ENCODE measurements at places on chromosomes 1 and 21. TPM values are rescaled to one million over a fixed set of nuclear protein-coding genes. Genes with fewer than 3 reads are reported as not detected.

Gene GPX7
- total RNA-seq = 22.8 TPM

Gene FABP3
- total RNA-seq = not detected

Gene TDRD5
- not detected for total RNA-seq

Gene LACTBL1
- not detected for total RNA-seq

Gene RIMKLA
- total RNA-seq = 0.44 TPM

Gene TSPEAR
- not detected for total RNA-seq

Gene CRP
- not detected for total RNA-seq

Gene TGFBR3
- 13.0 TPM for total RNA-seq

Gene CGN
- total RNA-seq = 0.30 TPM

Gene PADI2
- 0.23 TPM for total RNA-seq

Gene RAB25
- total RNA-seq = not detected

DNA sequence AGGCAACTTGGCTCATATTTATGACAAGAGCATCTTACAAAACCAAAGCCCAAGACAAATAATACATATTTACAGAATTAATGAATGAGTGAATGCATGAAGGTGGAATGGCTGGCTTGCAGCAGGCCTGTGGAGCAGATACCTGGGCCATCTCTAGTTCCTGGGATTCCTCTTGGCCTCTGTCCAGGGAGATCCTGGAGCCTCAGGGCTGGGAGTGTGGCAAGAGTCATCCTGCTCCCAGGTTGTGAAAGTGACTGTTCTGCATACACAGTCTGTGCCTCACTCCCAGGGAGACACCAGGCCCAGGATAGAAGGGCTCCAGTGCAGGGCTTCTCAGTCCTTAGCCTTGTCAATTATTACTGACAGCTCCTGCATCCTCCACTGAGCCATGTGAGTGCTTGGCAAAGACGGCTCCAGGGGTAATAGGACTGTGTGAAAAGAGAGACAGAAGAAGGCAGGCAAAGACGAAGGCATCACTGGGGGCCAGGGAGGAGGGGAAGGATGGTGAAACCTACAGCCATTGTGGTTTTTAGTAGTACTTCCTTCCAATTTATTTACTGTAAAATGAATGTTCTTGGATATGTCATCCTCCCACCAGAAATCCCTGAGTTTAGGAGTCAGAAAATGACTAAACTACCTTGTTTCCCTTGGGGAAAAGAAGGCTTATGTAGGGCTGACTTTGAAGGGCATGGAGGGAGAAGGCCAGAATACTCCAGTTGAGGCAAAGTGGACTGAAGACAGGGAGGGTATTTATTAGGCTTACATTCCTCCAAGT lies 14.3 kb upstream of the KPRP start:
- no peak for DNase-seq
- no peaks in the 10 kb centered on the region for H3K36me3 ChIP-seq
- H3K27me3 ChIP-seq = peaks cover 22% of the 10 kb centered on the region
- H3K27ac ChIP-seq = no peak overlapping the region
- H3K4me1 ChIP-seq = no peaks in the 10 kb centered on the region
- no peak overlapping the region for H3K4me3 ChIP-seq

- H3K4me3 ChIP-seq = no peak overlapping the region
- no peak for DNase-seq
- H3K27me3 ChIP-seq = no peaks in the 10 kb centered on the region
- peaks cover 28% of the 10 kb centered on the region for H3K36me3 ChIP-seq
- peaks cover 44% of the 10 kb centered on the region for H3K4me1 ChIP-seq
Observed at GRCh38 chr1:167602840-167603239, 27.2 kb upstream of the RCSD1 start.

GRCh38 chr1:8463144-8463927 lies 145.4 kb downstream of the SLC45A1 start:
- peak overlapping the region; percentile 54 for H3K27ac ChIP-seq
- H3K36me3 ChIP-seq = peaks cover 12% of the 10 kb centered on the region
- DNase-seq = no peak
- no peaks in the 10 kb centered on the region for H3K27me3 ChIP-seq
- no peak overlapping the region for H3K4me3 ChIP-seq

GRCh38 chr1:97507863-97508262 lies 413.0 kb downstream of the DPYD start:
- DNase-seq = no peak
- peaks cover 5% of the 10 kb centered on the region for H3K36me3 ChIP-seq
- no peak overlapping the region for H3K4me3 ChIP-seq
- no peaks in the 10 kb centered on the region for H3K4me1 ChIP-seq
- H3K27ac ChIP-seq = no peak overlapping the region
- no peaks in the 10 kb centered on the region for H3K27me3 ChIP-seq

DNA sequence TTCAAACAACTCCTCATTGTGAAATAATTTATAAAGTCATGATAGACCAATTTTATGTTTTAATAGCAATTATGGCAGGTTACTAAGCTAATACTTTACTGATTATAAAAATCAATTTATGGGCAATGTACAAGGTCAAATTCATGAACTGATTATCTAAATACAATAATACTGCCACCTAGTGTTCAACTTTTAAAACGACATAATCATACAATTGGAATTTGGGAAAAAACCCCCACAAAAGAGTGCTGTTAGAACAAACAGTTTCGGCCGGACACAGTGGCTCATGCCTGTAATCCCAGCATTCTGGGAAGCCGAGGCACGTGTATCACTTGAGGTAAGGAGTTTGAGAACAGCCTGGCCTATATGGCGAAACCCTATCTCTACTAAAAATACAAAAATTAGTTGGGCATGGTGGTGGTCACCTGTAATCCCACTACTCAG lies 14.0 kb downstream of the GTF2B start:
- no peaks in the 10 kb centered on the region for H3K27me3 ChIP-seq
- H3K36me3 ChIP-seq = peaks cover 12% of the 10 kb centered on the region
- DNase-seq = no peak
- peaks cover 23% of the 10 kb centered on the region for H3K4me1 ChIP-seq
- H3K27ac ChIP-seq = no peak overlapping the region

GRCh38 chr1:3491291-3492246 lies 37.1 kb downstream of the ARHGEF16 start:
- DNase-seq = peak; percentile 82
- H3K36me3 ChIP-seq = no peaks in the 10 kb centered on the region
- no peaks in the 10 kb centered on the region for H3K27me3 ChIP-seq

DNA sequence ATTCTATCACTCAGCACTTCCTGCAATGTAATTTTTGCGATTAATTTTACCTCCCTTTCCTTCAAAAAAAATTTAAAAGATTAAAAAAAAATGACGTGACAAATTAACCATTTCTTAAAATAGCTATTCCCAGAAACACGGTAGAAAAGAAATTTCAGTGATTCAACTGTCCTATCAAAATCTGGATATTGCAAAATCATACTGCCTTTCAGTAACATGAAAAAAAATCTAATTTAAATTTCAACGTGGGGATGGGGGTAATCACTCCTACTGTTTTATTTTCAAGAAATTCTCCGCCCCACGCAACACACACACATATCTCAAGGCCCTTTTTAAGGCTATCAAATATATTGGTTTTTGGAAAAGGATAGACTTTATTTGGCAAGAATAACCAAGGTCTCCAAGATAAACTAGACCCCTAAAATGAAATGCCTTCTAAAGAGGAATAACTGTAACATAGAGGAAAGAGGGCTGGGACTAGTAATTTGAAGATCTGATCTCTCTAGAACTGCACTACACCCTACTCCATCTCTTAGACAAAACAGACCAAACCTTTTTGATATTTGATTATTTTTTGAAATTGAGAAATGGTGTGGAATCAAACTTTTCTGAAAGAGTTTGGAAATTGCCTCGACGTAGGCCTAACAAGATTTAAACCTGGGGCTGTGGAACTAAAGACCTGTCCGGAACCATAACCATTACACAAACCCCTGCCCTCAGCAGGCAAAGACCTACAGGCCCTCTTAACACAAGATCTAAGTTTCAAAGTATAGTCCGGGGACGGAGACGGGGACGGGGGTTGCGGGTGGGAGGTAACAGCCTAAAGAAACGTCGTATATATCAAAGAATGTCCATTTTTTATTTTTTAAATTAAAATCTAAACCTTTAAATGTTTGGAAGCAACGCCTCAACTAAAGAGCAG lies 941 bp downstream of the ARNT start:
- peaks cover 34% of the 10 kb centered on the region for H3K4me1 ChIP-seq
- H3K27me3 ChIP-seq = no peaks in the 10 kb centered on the region
- DNase-seq = peak; percentile 20

- H3K4me3 ChIP-seq = no peak overlapping the region
- peaks cover 24% of the 10 kb centered on the region for H3K27me3 ChIP-seq
- H3K4me1 ChIP-seq = no peaks in the 10 kb centered on the region
Observed at GRCh38 chr1:152348447-152348846, 11.4 kb downstream of the FLG2 start.

DNA sequence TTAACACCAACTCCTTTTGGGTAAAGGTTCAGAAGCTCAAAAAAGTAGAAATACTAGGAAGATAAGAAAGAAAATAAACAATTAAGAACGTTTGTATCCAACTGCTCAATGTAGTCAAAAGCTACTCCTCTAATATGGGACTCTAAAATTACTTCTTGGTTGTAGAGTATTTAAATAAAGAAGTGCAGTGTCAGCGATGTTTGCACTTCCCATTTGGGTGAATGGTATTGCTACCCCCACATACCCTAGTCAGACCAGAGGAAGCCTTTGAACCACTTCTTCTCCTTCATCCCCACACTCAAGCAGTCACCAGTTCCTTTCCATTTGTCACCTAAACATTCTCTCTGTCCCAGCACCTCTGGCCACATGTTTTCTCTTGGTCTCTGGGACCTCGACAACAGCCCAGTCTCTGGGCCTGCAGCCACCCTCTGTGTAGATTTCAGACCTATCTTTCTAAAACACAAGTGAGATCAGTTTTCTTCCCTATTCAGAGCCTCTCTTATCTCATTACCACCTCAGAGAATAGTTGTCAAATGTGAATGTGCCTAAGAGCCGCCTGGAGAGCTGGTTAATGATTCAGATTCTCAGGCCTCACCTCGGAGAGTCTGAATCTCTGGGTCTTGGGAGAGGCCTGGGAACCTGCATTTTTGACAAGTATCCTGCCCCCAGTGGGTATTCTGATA lies 109.8 kb downstream of the OMA1 start:
- DNase-seq = no peak
- no peak overlapping the region for H3K27ac ChIP-seq
- H3K27me3 ChIP-seq = no peaks in the 10 kb centered on the region

- peaks cover 10% of the 10 kb centered on the region for H3K36me3 ChIP-seq
- H3K4me1 ChIP-seq = peaks cover 13% of the 10 kb centered on the region
- no peaks in the 10 kb centered on the region for H3K27me3 ChIP-seq
- no peak overlapping the region for H3K27ac ChIP-seq
- H3K4me3 ChIP-seq = no peak overlapping the region
- DNase-seq = no peak
Observed at GRCh38 chr1:183567584-183567983, 22.7 kb downstream of the NCF2 start.

DNA sequence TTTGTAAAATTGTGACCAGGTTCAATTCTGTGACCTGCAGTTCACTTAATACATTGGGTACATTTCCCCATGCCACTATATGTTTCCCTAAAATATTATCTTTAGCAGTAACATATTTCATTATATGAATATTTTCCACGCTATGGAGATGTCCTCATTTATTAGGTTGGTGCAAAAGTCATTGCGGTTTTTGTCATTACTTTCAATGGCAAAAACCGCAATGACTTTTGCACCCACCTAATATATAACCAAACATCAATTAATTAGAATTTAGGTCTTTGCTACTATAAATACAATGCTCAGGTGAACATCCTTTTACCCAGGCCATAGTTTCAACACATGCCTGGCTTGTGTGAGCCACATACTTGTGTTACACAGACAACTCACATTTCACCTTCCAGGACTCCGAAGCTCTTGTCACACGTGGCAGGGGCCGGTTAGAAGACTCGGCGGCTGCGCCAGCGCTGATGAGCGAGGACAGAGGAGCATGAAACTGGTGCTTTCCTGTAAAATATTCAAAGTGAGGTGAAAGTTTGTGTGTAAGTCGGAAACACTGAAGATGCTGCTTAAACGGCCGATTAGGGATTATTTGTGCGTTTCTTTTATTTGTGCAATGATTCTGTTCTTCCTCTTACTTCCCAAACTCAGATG lies 215.5 kb downstream of the KIF26B start:
- no peaks in the 10 kb centered on the region for H3K36me3 ChIP-seq
- H3K27ac ChIP-seq = no peak overlapping the region
- no peaks in the 10 kb centered on the region for H3K4me1 ChIP-seq
- H3K27me3 ChIP-seq = no peaks in the 10 kb centered on the region
- DNase-seq = no peak

GRCh38 chr1:9143250-9143649 lies 14.3 kb upstream of the GPR157 start:
- H3K27ac ChIP-seq = no peak overlapping the region
- H3K4me1 ChIP-seq = peaks cover 15% of the 10 kb centered on the region
- no peak for DNase-seq
- no peak overlapping the region for H3K4me3 ChIP-seq
- peaks cover 4% of the 10 kb centered on the region for H3K27me3 ChIP-seq

DNA sequence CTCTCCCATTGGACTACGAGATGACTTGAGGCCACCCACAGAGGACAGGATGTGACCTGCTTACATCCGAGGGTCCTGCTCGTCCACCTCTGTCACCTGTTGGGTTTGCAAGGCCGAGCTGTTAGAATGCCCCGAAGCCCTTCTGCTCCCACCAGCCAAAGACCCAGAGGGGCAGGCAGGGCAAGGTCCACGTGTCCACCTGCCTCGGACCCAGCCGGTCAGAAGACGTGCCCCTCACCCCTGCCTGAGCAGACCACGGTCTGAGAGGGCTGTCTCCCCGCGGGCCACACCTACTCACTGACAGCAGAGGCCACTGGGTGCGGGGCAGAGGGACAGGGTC lies 30.3 kb upstream of the TRAPPC10 start:
- peaks cover 8% of the 10 kb centered on the region for H3K36me3 ChIP-seq
- H3K27ac ChIP-seq = no peak overlapping the region
- H3K4me3 ChIP-seq = no peak overlapping the region

DNA sequence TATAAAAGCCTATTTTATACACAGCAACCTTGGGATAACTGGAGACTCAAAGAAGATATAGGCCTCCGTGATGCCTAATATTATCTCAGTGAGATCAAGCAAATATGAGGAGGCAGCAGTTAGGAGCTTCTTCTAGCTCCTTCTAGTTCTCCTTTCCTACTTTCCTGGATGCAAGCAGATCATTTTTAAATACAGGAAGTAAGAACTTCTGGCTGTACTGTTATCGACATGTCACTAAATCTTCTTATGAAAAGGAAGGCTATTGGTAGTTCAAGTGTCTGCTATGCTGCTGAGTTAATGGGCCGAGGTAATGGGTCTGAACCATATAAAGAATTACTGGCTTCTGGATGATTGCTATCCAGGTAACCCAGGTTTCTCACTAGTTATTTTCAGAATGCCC lies 15.9 kb downstream of the HSPA13 start:
- H3K4me1 ChIP-seq = no peaks in the 10 kb centered on the region
- no peak overlapping the region for H3K4me3 ChIP-seq
- H3K36me3 ChIP-seq = no peaks in the 10 kb centered on the region
- DNase-seq = no peak
- no peak overlapping the region for H3K27ac ChIP-seq

- H3K36me3 ChIP-seq = peaks cover 4% of the 10 kb centered on the region
- peaks cover 5% of the 10 kb centered on the region for H3K4me1 ChIP-seq
- H3K27ac ChIP-seq = no peak overlapping the region
- no peak overlapping the region for H3K4me3 ChIP-seq
- DNase-seq = no peak
- no peaks in the 10 kb centered on the region for H3K27me3 ChIP-seq
Observed at GRCh38 chr21:38221594-38221993, 35.2 kb upstream of the KCNJ15 start.

- no peaks in the 10 kb centered on the region for H3K36me3 ChIP-seq
- H3K27ac ChIP-seq = no peak overlapping the region
- DNase-seq = no peak
- H3K27me3 ChIP-seq = no peaks in the 10 kb centered on the region
Observed at GRCh38 chr1:7334475-7335035, 436.5 kb upstream of the VAMP3 start.
